ENCODE measurements at places on chromosomes 2 and 18. TPM values are rescaled to one million over a fixed set of nuclear protein-coding genes. Genes with fewer than 3 reads are reported as not detected.

The CCDC68 gene
- 5.0 TPM for total RNA-seq

The LAMA3 gene
- total RNA-seq, result 37.0 TPM

DNA sequence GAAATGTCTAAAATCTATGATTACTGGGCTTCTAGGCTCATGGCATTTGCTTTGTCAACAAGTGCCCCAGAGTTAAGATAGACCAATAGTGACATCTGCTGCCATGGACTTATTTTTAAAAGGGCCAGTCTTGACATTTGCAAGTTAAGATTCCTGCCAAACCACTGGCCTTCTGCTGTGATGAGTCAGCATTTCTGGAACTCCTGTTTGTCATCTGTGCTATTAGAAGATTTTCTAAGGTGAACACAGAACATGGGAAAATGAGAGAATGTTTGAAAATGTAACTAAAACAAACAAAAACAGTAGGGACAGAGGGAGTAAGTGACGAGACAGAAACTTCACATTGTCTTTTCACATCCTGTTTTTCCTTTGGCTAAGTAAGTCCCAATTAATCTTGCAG lies 93.7 kb upstream of the WDR75 start:
- peak; percentile 84 for DNase-seq

The PDE1A gene
- total RNA-seq, result 6.2 TPM

The LYG2 gene
- total RNA-seq, result not detected

DNA sequence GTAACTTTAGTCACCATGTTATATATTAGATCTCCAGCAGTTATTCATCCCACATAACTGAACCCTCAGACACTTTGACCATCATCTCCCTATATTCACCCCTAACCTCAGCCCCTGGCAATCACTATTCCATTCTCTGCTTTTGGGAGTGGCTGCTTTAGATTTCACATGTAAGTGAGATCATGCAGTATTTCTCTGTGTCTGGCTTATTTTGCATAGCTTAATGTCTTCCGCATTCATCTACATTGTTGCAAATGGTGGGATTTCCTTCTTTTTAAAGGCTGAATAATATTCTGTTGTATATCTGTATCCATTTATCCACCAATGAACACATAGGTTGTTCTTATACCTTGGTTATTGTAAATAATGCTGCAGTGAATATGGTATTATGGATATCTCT lies 411.6 kb upstream of the ZEB2 start:
- DNase-seq, result no peak

GRCh38 chr2:200985799-200986198 lies 22.3 kb upstream of the ORC2 start:
- DNase-seq, result no peak

The ZSWIM2 gene
- not detected for total RNA-seq

The SIX2 gene
- total RNA-seq, result 14.4 TPM

DNA sequence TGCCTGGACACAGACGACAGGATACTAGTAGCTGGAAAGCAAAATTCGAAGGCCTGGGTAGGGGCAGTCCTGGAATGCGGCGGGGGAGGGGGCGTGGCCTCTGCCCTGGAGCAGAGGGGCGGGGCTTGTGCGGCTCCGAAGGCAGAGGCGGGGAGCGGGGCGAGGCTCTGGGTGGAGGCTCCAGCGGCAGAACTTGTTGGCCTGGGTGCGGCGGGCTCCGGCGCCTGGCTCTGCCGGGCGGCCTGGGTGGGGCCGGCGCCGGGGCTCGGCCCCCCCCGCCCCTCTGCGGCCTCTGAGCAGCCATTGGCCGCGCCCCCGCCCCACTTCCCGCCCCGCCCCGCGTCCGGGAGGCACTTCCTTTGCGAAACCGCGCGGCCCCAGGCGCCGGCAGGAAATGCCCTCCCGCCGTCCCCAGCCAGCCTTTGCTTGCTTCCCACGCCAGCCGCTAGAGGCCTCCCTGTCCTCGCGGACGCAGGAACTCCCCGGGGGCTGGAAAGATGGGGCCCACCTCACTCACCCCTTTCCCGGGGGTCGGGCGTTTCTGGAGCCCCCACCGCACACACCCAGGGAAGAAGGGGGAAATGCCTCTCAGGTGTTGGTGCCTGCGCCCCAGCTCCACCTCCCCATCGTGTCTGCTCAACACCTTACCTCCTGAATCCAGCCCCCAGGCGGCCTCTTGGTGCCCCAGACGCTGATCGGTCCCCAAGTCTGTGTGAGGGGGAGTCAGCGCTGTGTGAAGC lies 6.7 kb downstream of the CTDSP1 start:
- DNase-seq, result peak; percentile 98

GRCh38 chr18:38961880-38962279 lies 1396.3 kb upstream of the CELF4 start:
- DNase-seq, result no peak

GRCh38 chr2:30690126-30690561 lies 117.1 kb downstream of the CAPN13 start:
- DNase-seq, result no peak

The BOLL gene
- total RNA-seq, result 2.8 TPM

DNA sequence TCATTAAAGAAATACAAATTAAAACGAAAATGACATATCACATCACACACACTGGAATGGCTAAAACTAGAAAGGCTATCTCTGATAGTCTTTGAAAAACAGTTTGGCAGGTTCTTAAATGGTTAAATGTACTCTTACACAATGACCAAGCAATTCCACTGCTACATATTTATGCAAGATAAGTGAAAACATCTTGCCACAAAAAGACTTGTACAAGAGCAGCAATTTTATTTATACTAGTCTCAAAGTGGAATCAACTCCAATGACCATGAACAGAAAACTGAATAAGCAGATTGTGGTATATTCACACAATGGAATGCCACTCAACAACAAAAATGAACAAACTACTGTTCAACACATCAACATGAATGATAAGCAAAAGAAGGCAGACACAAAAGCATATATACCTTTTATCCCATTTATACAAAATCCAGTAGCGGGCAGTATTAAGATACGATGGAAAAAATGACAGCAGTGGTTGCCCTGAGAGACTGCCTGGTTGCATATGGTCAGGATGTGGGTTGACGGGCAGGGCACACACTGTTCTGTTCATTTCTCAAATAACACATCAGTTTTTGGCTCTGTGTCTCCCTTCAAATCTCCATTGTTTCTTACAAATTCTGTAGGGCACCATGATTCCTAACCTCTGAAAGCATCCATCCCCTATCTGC lies 25.4 kb downstream of the SP100 start:
- DNase-seq, result no peak

The ANKRD62 gene
- 0.10 TPM for total RNA-seq

The LIMS3 gene
- 7.3 TPM for total RNA-seq

The CPO gene
- total RNA-seq, result 1.6 TPM

GRCh38 chr2:218985325-218986091 lies 524 bp upstream of the FEV start:
- no peak for DNase-seq

DNA sequence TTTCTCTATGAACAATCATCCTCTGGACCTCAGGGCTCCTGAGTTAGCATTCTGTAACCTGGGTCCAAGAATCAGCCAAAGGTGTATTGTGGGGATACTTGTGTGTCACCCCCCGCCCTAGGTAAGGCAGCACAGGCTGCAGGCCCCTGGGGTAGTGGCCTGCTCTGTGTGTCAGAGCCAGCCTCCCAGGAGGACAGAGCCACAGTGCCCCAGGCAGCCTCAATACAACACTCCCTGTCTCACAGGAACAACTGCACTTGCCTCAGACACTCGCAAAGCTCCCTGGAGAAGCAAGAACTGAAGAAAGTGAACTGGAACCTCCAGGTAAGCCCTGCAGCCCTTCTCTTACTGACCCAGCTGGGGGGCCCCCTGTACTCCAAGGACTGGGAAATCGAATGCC lies 121.3 kb upstream of the PPP1CB start:
- DNase-seq, result no peak

- DNase-seq, result no peak
Observed at GRCh38 chr2:233422649-233423551, 68.6 kb downstream of the DGKD start.

GRCh38 chr2:120825370-120826259 lies 89.9 kb downstream of the GLI2 start:
- peak; percentile 94 for DNase-seq

GRCh38 chr2:172087780-172088244 lies 2.5 kb downstream of the DLX1 start:
- DNase-seq, result no peak

DNA sequence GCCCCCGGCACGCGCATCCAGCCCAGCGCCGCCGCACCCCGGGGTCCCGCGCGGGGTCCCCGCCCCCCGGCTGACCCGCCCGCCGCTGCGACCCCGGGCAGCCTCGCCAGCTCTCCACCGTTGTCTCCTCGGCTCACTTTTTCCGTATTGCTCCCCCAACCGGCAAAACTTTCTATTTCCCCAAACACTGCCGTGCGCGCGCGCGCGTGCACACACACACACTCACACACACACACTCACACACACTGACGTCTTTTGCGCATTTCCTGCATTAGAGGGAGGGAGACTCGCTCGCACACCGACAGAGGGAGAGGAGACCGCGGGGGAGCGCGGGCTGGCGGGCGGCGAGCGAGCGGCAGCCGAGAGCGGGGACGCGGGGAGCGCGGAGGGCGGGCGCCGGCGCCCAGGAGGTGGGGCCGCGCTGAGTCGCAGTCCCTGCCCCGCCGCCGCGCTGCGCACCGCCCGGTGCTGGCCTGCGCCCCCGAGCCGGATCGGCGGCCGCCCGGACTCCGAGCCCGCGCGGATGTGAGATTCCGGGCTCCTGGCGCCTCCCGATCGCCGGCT lies 542 bp upstream of the PRKCE start:
- peak; percentile 96 for DNase-seq

The HOXD3 gene
- 1.9 TPM for total RNA-seq

The REEP1 gene
- total RNA-seq, result 29.3 TPM

Data from tongue (tissue), 3 donors.